ENCODE measurements at places on chromosomes 5 and 9.

DNA sequence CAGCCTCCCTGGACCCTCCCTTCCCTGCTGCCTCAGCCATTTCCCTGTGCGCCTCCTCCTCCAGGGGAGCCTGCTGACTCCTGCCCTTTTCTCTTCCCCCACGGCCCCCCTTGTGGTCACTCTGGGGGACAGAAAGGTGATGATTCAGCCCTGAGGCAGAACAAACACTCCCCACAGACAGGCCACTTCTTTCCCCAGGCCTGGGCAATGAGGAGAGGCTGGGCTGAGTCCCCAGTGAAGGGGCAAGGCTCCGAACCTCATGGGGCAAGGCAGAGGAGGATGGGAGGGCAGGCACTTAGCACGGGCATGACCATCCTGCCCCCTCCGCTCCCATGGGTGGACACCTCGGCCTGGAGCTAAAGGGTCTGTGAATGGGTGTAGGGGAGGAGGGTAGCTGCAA is 21.0 kb downstream of the CSF1R start:
- DNase-seq, result no peak

DNA sequence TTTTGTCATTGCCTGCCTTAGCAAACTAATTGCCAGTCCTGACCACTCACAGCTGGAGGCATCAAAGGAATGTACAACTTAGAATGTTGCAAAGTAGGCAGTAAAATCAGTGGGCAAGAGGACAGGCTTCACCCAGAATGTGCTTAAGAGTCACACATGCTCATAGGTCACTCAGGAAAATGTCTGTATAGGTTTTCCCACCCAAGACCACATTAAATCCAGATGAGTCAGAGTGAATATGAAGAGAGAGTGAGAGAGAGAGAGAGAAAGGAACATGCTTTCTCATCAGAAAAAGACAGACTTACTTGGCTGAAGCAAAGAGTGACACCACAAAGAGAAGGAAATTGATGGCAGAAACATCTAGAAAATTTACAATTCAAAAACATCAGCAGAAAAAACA is 37.9 kb downstream of the PLEKHG4B start:
- no peak for DNase-seq

GRCh38 chr5:14702238-14702839 is 37.8 kb downstream of the OTULIN start:
- DNase-seq, result no peak

- DNase-seq, result no peak
Observed at GRCh38 chr9:32385152-32385884, 875 bp downstream of the ACO1 start.

GRCh38 chr5:79685627-79686026 is 4.0 kb upstream of the CMYA5 start:
- DNase-seq, result no peak

DNA sequence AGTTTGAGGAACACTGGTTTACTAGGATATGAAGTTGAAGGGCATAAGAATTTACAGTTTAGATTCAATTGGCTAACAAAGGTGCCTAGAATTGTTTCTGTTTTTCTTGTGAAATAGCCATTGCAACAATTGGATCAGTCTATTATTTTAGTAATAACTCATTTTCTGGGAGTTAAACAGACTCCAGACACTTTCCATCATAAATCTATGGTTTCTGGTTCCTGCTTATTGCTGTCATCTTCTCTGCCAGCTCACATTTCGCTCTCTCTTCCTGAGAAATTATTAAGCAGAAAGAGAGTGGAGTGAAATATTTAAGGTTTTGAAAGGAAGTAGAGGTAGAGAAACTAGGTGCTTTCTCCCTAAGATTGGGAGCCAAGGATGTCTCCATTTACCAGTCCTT is 165.1 kb upstream of the PRR16 start:
- DNase-seq, result no peak

Measured in thymus (tissue), 14 donors.